ENCODE measurements at places on chromosomes 3 and 15.

DNA sequence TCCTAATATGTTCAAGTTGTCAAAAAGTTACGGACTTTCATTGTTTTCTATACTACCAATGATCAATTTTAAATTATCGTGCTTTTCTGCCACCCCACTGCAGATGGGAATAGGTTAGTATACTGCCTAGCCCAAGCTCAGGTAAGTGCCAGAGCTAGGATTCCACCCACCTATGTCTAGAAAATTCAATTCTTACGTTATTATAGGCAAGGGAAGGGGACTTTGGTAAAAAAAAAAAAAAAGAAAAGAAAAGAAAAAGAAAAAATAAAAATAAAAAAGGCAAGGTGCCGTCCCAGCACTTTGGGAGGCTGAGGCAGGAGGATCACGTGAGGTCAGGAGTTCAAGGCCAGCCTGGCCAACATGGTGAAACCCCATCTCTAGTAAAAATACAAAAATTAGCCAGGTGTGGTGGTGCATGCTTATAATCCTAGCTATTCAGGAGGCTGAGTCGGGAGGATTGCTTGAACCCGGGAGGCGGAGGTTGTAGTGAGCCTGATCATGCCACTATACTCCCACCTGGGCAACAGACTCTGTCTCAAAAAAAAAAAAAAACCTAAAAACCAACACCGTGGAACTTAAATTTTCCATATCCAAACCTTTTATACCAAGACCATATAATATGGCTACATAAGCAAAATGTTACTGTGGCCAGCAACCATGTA, 1.3 kb downstream of the RPL22L1 start:
- DNase-seq: no peak

- DNase-seq: no peak
Observed at GRCh38 chr15:40982855-40983254, 29.6 kb downstream of the CHAC1 start.

- no peak for DNase-seq
Observed at GRCh38 chr15:96351761-96352603, 21.5 kb downstream of the NR2F2 start.

- no peak for DNase-seq
Observed at GRCh38 chr15:57792724-57793449, 86.4 kb downstream of the POLR2M start.

GRCh38 chr15:83132861-83133523, 25.5 kb downstream of the TM6SF1 start:
- no peak for DNase-seq

GRCh38 chr3:111106993-111107661, 35.5 kb downstream of the NECTIN3 start:
- DNase-seq: no peak

Measured in activated T-cell treated with anti-CD3 and anti-CD28 coated beads for 1 hour (primary cell).